NCI-H1694 treated with DMSO at 0.1 percent for 48 hours (cell line): ENCODE measurements at places on chromosomes 2 and 18.

DNA sequence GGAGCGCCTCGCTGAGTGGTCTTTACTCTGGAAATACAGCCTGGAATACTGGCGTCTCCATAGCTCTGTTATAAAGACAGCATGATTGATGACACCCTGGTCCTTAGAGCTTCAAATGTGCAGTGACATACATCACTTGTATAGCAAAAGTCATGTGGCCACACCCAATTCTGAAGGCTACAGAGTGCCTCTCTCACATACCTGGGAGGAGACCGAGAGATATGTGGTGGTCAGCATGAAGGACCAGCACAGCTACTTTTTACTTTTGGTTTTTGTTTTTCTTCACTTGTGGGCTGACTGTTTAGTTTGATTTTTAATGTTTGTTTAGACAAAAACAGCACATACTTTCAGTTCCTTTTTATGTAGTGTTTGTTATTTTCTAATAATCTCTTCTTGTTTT lies 938.5 kb upstream of the SOX11 start:
- DNase-seq = no peak

DNA sequence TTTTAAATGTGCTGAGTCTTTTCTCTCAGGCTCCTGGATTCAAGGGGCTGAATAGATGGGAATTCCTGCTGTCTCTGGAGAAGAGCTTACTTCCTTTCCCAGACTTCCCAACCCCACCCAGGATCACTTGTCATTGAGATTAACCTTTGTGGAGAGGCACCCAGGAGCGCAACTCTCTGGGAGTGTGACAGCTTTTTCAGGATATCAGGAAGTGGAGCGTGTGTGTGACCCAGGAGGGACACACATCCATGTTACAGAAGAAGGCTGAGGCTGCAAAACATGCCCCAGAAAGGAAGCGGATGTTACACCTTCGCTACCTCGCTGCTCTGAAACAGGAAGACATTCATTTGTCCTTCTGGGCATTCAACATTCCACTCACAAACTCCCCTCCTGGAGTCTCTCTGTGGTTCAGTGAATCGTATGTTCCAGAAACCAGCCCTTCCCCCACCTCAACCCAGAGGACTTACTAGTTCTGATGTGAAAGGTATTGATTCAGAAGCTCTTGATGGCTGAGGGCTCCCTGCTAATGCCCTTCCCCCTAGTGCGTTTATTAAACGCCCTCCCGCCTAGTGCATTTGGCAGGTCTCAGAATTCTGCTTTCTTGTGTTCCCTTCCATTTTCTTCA lies 523.9 kb downstream of the TNS1 start:
- DNase-seq = no peak

DNA sequence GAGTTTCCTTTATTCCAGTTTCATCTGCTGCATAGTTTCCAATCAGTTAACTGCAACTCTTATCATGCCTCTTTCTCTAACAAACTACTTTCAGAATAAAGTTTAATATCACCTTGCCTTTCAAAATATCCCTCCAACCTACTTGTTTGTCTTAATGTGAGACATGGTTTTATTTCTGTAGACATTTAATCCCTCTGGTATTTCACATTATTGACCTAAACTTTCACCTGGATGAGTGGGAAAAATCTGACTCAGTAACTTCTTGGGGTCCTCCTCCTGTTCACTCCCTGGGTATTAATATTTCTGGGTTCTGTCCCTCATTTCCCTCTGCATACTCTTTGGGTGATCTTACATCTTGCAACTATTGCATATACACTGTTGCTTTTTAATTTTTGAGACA lies 27.9 kb downstream of the MSH6 start:
- no peak for DNase-seq

DNA sequence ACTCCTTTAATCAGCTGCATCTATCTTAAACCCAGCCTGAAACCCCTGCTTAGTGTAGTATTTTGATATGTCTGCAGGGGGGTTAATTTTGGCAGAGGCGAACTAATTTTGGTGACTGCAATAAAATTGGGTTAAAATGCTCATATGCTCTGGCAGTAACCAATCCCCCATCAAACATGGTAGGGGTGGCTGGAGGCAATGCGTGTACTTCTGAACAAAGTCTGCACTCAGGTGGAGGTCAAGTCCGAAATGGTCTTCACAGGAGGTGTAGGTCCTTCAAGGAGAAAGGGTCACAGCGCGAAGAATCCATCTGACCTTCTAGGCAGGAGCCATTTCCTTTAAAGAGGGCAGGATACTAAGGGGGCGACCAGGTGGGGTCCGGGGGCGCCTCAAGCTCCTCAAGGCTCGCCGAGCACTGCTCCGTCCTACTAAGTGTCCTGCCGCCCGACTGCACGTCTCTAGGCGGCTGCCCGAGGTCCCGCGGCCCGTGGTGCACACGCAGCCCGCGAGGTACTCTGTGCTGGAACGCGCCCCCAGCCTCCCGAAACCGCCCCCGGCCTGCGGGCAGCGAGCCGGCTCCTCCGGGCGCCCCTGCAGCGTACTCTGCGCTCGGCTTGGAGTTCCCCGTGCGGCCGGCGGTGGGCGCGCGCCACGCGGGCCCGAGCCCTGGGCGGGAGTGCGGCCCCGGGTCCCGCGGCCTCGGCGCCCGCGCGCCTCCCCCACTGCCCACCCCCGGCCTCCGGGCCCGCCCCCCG lies 1.7 kb upstream of the LDLRAD4 start:
- no peak for DNase-seq

DNA sequence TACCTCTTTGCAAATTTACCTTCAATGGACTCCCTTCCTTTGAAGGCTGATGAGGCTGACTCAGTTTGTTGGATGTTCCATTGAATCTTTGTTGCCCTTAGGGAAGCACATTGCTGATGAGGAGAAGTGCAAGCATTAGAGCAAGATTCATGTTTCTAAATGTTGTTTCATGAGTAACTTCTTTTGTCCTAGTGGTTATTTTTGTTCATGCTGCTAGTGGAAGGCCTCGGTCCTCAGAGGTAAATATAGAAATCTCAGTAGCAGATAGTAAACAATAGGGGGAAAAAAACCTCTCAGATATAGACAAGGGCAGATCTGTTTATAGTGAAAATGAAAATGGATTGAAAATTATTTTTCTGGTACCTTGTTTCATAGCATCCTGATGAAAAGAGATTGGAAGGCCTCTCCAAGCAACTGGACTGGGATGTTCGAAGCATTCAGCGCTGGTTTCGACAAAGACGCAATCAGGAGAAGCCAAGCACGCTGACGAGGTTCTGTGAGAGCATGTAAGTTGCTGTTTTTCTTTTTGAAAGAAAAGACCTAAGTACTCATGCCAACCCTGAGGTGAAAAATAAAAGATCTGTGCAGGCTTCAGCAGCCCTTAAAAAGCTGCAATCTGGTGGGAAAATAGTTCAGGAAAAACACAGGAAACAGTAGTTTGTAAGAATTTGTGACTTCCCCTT lies 104.9 kb downstream of the CERS6 start:
- no peak for DNase-seq

DNA sequence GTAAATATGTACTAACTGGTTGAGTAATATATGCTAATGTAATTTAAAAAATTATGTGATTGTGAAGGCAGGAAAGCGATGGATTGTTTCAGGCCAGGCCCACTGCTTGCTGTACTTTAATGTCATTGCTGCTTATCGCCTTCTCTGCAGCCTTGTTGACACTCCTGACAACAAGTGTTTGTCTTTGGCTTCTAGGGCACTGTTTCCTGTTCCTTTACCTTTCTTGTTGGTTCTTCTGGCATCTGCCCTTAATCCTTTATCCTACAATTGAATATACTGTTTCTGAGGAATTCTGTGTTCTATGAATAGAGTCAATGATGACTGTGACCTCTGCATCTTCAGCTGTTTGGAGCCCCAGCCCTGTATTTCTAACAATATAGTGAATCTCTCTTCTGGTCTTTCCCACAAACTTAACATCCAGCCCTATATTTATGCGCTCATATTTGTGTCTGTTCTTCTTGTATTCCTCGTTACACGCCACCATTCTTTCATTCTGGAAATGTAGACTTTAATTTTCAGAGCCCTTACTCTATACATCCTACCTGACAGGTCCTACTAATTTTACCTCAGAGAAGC lies 17.6 kb downstream of the ACSL3 start:
- no peak for DNase-seq

GRCh38 chr18:77144451-77145118 lies 12.0 kb upstream of the MBP start:
- DNase-seq = no peak
